SJSA1 (cell line): ENCODE measurements at places on chromosomes 13 and 19.

DNA sequence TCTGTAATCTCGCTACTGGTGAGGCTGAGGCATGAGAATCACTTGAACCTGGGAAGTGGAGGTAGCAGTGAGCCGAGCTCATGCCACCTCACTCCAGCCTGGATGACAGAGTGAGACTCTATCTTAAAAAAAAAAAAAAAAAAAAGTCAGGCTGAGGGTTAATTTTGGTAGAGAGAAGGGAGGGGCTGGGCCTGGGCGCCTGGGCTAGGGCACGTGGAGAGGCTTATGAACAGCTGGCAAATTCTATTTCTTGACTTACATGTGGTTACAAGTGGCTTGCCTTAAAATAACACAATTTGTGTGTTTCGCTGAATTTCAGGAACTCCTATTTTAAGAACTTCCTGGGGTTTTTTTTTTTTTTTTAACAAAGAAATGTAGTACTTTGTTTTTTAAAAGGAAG lies 47.6 kb upstream of the MAP3K10 start:
- DNase-seq: no peak

DNA sequence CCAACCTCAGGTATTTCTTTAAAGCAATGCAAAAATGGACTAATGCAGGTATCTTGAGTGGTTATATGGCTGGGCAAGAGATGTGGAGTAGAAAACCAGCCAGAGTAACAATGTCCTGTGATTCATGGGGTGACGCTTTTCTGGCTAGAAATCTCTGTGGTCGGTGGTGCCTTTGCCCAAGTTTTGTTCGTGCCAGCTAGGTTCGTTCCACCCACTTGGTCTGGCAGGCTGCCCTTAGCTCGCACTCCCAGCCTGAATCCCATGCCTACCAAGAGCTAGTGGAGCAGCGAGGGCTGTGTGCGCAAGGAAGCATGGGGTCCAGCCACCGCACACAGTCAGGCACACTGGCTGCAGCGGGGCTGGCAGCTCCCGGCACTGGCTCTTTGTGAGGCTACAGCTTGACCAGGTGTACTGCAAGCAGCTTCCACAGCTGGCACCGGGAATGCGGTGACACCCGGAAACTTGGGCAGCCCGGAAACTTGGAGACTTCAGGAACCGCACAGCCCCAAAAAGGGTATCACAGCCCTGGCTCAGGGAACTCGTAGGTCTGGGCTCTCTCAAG lies 349.6 kb upstream of the PCDH20 start:
- DNase-seq: no peak

DNA sequence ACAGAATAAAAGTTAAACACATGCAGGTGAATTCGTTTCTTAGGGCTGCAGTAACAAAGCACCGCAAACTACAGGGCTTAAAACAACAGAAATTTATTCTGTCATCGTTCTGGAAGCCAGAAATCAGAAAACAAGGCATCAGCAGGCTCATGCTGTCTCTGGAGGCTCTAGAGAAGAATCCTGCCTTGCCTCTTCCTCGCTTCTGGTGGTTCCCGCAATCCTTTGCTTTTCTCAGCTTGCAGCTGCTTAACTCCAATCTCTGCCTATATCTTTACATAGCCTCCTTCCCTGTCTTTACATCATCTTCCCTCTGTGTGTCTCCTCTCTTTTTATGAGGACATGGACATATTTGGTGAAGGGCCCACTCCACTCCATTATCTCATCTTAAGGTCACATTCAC lies 6.2 kb upstream of the NBEA start:
- no peak for DNase-seq

DNA sequence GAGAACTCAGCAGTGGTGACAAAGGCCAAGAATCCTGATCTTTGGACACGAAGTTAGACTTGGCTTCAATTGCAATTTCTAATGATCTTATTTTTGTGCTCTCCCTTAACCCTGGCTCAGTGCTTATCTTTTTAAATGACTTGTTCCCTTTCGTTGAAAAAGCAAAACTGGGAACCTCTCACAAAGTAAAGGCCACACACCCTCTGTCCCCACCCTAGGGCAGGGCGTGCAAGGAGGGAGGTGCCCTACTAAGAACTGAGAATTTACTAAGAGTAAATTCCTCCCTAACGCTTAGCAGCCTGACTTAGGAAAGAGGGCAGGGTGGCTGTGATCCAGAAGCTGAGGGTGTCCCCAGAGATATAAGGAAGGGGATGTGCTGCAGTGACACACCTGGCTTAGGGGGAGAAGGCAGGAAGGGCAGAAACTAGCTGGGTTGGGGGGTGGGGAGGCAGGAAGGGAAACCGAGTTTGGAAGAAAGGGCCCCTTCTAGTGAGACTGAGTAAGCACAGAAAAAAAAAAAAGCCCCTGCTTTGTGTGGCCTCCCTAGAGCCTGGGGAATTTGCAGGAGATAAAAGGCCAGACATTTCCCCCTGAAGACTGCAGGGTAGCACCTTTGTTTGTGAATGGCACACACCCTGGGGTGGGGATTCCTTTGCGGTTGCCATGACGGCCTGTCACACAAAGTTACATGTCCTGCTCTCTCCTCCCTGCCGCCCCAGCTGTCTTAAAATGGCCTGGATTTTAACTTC lies 435.1 kb downstream of the EFNB2 start:
- no peak for DNase-seq

GRCh38 chr19:8221161-8221560 lies 12.0 kb downstream of the CERS4 start:
- no peak for DNase-seq

- no peak for DNase-seq
Observed at GRCh38 chr13:28754698-28755545, 36.2 kb upstream of the SLC46A3 start.

GRCh38 chr19:16013851-16014840 lies 62.1 kb upstream of the TPM4 start:
- no peak for DNase-seq

DNA sequence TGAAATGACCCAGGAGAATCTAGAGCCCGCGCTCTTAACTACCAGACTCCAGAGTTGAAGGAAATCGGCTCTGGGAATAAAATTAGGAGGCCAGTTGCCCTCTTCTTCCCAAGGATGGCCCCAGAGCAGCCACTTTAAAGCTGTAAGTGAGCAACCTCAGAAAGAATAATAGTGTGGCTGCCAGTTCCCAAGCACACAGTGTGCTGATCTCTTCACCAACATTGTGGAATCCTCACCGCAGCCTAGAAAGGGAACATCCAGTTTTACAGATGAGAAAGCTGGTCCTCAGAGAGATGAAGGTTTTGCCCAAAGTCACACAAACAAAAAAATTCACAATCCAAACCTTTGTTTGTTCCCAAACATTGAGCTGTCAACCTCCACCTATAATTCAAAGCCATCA lies 39.6 kb downstream of the HSPH1 start:
- DNase-seq: no peak
